Upper lobe of left lung (tissue), 6 donors: ENCODE measurements at places on chromosomes 4 and X. TPM values are rescaled to one million over a fixed set of nuclear protein-coding genes. Genes with fewer than 3 reads are reported as not detected.

DNA sequence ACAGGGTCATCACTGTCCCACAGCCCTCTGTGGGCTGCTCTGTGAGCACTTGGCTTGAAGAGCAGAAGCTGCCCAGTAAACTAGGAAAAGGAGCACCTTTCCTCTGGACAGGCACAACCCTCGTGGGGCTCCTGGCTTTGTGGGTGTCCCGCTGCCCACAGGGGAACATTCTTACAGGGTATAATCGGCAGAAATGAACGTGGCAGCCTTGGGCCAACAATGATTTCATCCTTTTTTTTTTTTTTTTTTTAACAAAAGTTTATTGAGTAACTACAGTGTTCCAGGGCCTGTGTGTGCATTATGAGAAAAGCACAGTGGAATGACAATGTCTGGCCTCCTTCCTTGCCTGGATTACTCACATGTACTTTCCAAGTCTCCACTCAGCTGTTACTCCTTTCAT, 197.2 kb downstream of the PDGFC start:
- no peak for DNase-seq

Gene PPEF2
- total RNA-seq: not detected

- no peak for DNase-seq
Observed at GRCh38 chr4:78610546-78611214, 59.1 kb downstream of the ANXA3 start.

DNA sequence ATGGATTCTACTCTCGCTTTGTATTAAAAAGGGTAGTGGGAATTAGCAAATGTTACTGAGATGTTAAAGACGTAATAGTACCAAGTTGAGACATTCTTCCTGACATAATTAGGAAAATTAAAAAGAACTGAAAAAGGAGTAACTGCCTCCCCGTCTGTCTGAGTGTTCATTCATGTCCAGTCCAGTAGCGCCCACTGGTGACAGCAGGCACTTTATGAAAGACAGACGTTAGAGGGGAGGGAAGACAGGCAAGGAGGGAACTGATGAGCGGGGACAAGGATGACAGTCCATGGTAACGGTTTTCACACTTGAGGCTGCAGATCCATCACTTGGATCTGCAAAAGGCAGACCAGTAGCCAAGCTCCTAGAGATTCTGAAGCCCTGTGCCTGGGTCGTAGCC, 326.7 kb downstream of the STK32B start:
- DNase-seq: no peak

Gene CSAG2
- not detected for total RNA-seq
